Activated B cell treated with CpG ODN at 0.5 μM for 24 hours (primary cell): ENCODE measurements at places on chromosomes 4 and X.

DNA sequence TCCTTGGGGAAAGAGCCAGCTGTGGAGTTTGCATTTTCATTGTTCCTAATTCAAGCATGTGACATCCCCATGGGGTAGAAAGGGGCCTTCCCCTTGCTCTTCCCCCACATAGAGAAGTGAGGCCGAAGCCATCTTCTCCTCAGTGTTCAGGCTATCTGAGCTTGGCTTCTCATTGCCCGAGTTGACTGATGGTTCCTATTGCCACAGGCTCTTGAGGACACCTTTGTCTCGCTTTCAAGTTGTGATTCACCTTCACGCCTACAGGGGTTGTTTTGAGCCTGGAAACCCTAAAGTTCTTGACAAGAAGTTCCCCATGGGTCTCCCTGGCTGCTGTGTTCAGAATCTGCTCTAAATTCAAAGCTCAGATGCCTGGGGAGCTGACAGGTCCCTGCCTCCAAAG lies 25.0 kb downstream of the CCNQ start:
- no peaks in the 10 kb centered on the region for H3K36me3 ChIP-seq
- no peak overlapping the region for H3K4me3 ChIP-seq
- DNase-seq: no peak
- H3K4me1 ChIP-seq: peaks cover 8% of the 10 kb centered on the region

DNA sequence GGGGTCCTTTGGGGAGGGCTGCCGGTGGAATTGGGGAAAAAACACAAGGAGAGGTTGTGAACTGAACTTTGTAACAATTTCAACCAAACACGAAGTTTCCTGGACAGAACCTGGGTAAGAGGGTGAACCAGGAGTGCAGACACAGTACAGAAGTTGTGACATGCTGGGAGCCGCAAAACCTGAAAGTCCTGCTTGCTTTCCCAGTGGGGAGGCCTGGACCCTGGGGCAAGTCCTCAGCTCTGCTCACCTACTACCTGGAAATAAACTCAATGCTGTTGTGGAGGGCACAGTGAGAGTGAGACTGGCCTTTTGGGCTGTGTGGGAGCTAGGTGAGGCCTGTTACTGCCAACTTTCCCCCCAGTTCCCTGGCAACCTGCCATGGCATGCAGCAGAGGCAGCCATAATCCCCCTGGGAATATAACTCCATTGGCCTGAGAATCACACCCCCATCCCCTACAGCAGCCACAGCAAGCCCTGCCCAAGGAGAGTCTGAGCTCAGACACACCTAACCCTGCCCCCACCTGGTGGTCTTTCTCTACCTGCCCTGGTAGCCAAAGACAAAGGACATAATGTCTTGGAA lies 162.8 kb downstream of the THOC2 start:
- no peak overlapping the region for H3K4me3 ChIP-seq
- no peak for DNase-seq
- peaks cover 5% of the 10 kb centered on the region for H3K27me3 ChIP-seq
- no peaks in the 10 kb centered on the region for H3K4me1 ChIP-seq
- H3K27ac ChIP-seq: no peak overlapping the region
- peaks cover 3% of the 10 kb centered on the region for H3K36me3 ChIP-seq

DNA sequence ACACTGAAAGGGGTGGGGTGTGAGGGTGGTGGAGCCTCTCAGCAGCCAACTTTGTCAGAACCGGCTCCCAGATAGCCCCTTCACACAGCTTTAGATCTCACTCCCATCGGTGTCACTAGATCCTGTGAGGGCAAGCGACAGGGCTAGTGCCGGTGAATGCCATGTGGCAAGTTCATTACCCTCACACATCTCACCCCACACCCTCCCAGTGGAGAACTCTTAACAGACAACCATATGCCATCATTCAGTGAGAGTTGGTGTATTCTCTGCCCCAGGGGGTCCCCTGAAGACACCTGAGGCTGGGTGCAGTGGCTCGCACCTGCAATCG lies 15.3 kb downstream of the SEPTIN6 start:
- no peaks in the 10 kb centered on the region for H3K27me3 ChIP-seq
- peak overlapping the region; percentile 71 for H3K4me3 ChIP-seq
- peaks cover 25% of the 10 kb centered on the region for H3K36me3 ChIP-seq
- peak overlapping the region; percentile 90 for H3K27ac ChIP-seq
- H3K4me1 ChIP-seq: peaks cover 63% of the 10 kb centered on the region

DNA sequence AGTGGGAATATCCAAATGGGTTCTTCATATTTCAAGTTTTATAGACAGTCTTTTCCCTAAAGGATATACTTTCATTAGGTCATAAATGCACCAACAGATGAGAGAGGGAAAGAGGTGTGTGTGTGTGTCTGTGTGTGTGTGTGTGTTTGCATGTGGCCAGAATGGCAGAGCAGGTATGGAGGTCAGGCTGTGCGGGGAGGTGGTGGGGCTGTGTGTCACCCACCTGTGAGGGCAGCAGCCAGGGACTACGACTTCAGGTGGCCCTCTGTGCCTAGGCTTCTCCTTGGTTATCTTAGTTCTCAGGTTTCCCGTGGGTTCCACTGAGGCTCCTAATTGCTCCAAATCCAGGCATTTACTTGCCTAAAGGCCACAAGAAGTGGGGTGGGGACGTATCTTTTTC lies 14.6 kb downstream of the HAND2 start:
- H3K27ac ChIP-seq: no peak overlapping the region
- peaks cover 84% of the 10 kb centered on the region for H3K27me3 ChIP-seq
- H3K36me3 ChIP-seq: peaks cover 2% of the 10 kb centered on the region
- no peak for DNase-seq
- no peak overlapping the region for H3K4me3 ChIP-seq

- H3K4me1 ChIP-seq: peaks cover 7% of the 10 kb centered on the region
- H3K36me3 ChIP-seq: no peaks in the 10 kb centered on the region
- no peak overlapping the region for H3K27ac ChIP-seq
- peak overlapping the region; percentile 38 for H3K4me3 ChIP-seq
- DNase-seq: no peak
Measured at GRCh38 chrX:139692506-139692849, 15.5 kb downstream of the MCF2 start.

DNA sequence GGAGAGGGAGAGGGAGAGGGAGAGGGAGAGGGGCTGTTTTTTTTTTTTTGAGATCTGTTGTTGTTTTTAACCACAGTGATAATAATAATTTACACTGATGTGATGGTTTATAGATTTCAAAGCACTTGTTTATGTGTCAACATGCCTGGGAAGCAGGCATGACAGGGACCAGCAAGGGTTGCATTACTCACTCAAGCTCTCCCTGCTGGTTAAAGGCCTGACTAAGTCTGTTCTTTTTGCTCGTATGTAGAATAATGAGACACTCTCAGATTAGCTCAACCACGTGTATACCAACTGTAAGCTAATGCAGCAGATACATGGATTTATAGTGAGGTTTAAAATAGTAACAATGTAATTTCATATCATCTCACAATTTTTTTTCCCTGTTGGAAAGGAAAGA lies 134.6 kb upstream of the BOD1L1 start:
- no peaks in the 10 kb centered on the region for H3K27me3 ChIP-seq
- no peaks in the 10 kb centered on the region for H3K36me3 ChIP-seq
- H3K27ac ChIP-seq: no peak overlapping the region
- no peak overlapping the region for H3K4me3 ChIP-seq

DNA sequence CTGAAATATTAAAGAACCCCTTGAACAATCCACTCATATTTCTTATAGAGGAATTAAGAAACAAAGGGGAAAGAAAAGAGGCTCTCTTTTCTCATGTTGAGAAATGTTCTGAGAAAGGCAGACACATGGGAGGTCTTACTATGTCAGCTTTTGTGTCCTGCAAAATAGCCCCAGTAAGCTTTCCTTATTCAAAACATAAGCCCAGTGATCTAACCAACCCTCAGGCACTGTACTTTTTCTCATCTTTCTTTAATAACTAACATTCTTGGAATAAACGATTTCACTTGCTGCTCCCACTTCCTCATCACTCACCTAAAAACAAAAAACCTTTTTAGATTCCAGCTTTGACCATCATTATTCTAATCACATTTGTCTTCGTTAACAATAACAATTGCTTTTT lies 115.9 kb downstream of the GLRA3 start:
- H3K27me3 ChIP-seq: no peaks in the 10 kb centered on the region
- H3K27ac ChIP-seq: no peak overlapping the region
- H3K4me1 ChIP-seq: no peaks in the 10 kb centered on the region
- no peak for DNase-seq
- H3K4me3 ChIP-seq: no peak overlapping the region

GRCh38 chr4:14368391-14368790 lies 633.9 kb upstream of the CPEB2 start:
- H3K27ac ChIP-seq: no peak overlapping the region
- H3K36me3 ChIP-seq: no peaks in the 10 kb centered on the region
- no peaks in the 10 kb centered on the region for H3K4me1 ChIP-seq
- H3K27me3 ChIP-seq: no peaks in the 10 kb centered on the region
- H3K4me3 ChIP-seq: no peak overlapping the region

- no peak overlapping the region for H3K4me3 ChIP-seq
- peaks cover 3% of the 10 kb centered on the region for H3K27me3 ChIP-seq
- no peak for DNase-seq
- H3K4me1 ChIP-seq: peaks cover 13% of the 10 kb centered on the region
- H3K36me3 ChIP-seq: no peaks in the 10 kb centered on the region
Measured at GRCh38 chr4:42819863-42820514, 72.5 kb upstream of the GRXCR1 start.

DNA sequence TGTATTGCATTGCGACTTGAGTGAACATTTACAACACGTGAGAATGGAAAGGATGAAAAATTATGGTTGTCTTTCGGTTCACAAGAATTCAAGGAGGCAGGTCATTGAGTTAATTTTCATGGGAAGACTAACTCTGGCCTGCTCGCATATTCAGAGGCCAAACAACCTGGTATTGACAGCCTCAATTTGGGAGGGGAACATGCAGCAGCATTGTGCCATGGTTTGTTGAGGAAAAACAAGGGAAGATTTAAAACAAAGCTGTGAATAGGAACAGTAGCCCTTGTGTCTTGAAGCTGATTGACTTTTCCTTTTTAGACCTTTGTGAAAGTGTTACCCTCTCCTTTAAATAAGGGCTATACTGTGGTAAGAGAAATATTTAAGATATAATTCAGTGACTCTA lies 31.9 kb downstream of the FAT4 start:
- H3K4me1 ChIP-seq: no peaks in the 10 kb centered on the region
- H3K36me3 ChIP-seq: no peaks in the 10 kb centered on the region
- DNase-seq: no peak
- no peak overlapping the region for H3K4me3 ChIP-seq
- H3K27me3 ChIP-seq: no peaks in the 10 kb centered on the region

DNA sequence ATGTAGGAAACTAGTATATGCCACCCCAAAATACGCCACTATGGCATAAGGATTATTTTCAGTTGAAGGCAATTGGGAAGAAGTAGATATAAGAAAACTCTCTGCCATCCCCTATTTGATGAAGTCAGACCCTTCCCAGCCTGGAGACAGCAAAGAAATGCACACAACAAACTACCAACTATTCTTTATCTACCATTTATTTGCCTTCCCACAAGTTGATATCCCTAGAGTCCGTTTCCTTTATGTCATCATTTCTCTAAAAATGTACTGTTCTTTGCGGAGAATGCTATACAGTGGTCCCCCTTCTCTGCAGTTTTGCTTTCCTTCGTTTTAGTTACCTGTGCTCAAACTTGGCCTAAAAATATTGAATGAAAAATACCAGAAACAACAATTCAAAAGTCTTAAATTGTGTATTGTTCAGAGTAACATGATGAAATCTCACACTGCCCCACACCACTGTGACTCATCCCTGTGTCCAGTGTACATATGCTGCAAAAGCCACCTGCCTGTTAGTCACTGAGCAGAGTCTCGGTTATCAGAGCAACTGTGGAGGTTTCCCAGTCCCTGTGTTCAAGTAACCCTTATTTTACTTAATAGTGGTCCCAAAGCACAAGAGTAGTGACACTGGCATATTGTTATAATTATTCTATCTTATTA lies 152.3 kb downstream of the WDFY3 start:
- no peak overlapping the region for H3K4me3 ChIP-seq
- DNase-seq: no peak
- no peaks in the 10 kb centered on the region for H3K27me3 ChIP-seq
- no peaks in the 10 kb centered on the region for H3K36me3 ChIP-seq
- H3K27ac ChIP-seq: no peak overlapping the region

GRCh38 chr4:170022211-170022610 lies 4.0 kb downstream of the MFAP3L start:
- H3K27ac ChIP-seq: no peak overlapping the region
- DNase-seq: no peak
- no peaks in the 10 kb centered on the region for H3K36me3 ChIP-seq
- no peak overlapping the region for H3K4me3 ChIP-seq
- peaks cover 10% of the 10 kb centered on the region for H3K27me3 ChIP-seq
- H3K4me1 ChIP-seq: peaks cover 6% of the 10 kb centered on the region

- H3K27me3 ChIP-seq: no peaks in the 10 kb centered on the region
- peak; percentile 51 for DNase-seq
- peak overlapping the region; percentile 86 for H3K27ac ChIP-seq
- H3K4me1 ChIP-seq: peaks cover 77% of the 10 kb centered on the region
- H3K4me3 ChIP-seq: peak overlapping the region; percentile 61
Measured at GRCh38 chr4:25842229-25842845, 20.5 kb downstream of the SEL1L3 start.

DNA sequence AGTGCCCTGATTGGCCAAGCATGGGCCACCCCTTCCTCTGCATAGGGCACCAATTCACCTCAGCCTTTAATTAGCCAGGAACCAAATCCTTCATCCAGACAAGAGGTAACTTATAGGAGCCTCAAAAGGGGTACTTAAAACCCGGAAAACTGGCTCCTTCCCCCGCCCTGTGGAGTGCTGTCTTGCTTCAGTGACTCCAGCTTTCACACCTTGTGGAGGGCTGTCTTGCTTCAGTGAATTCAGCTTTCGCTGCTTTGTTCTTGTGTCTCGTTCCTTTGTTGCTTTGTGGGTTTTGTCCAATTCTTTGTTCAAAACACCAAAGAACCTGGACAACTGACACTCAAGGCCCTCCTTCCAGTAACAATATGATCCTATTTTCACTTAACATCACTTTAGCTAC lies 82.2 kb upstream of the FRG1 start:
- no peaks in the 10 kb centered on the region for H3K36me3 ChIP-seq
- no peaks in the 10 kb centered on the region for H3K27me3 ChIP-seq
- no peak overlapping the region for H3K4me3 ChIP-seq

GRCh38 chr4:183834252-183834651 lies 70.9 kb upstream of the STOX2 start:
- H3K36me3 ChIP-seq: no peaks in the 10 kb centered on the region
- H3K27me3 ChIP-seq: peaks cover 6% of the 10 kb centered on the region
- peaks cover 5% of the 10 kb centered on the region for H3K4me1 ChIP-seq
- DNase-seq: no peak
- H3K27ac ChIP-seq: no peak overlapping the region
- H3K4me3 ChIP-seq: no peak overlapping the region

DNA sequence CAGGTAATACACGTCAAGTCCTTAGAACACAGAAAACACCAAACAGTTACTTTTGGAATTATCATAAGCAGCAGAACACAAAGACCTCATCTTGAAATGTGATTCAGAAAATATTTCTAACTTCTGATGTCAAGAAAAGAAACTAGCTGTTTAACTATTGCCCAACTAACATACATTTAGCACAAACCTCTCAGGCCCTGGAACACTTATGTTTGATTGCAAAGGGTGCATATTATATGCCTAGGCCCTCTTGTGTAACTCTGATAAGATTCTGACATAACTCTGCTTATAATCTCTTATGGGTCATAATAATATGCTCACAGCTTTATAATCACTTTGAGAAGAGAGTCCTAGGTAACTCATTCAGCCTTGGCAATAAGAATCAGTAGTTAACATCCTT lies 62.6 kb downstream of the TBC1D9 start:
- no peak overlapping the region for H3K4me3 ChIP-seq
- H3K4me1 ChIP-seq: peaks cover 56% of the 10 kb centered on the region
- H3K27me3 ChIP-seq: no peaks in the 10 kb centered on the region
- no peak for DNase-seq
- peak overlapping the region; percentile 46 for H3K27ac ChIP-seq
- H3K36me3 ChIP-seq: peaks cover 58% of the 10 kb centered on the region
